ENCODE measurements at places on chromosomes 2 and 18. TPM values are rescaled to one million over a fixed set of nuclear protein-coding genes. Genes with fewer than 3 reads are reported as not detected.

ATP9B gene
- total RNA-seq: 37.3 TPM

CCDC85A gene
- total RNA-seq: 16.4 TPM

DNA sequence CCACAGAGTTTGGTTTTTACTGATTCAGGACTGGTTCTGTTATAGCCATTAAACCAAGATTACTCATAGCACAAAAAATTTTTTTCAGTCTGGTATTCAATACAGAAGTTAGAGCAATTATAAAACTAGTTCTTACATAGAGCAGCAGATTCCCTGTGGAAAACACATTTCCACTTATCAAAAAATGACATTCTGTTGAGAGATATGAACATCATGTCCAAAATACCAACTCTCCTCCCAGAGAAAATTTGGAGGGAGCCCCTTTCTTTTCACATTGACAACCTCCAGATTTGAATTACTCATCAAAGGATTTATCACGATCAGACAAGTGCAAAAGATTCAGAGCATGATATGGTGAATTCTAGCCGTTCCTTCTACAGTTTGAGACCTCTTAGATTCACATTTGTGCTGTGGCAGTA is 126.8 kb upstream of the SERPINE2 start:
- H3K27ac ChIP-seq: no peak overlapping the region
- no peak overlapping the region for H3K4me3 ChIP-seq
- DNase-seq: no peak
- H3K4me1 ChIP-seq: no peaks in the 10 kb centered on the region

- H3K36me3 ChIP-seq: peaks cover 31% of the 10 kb centered on the region
- no peak for DNase-seq
- no peak overlapping the region for H3K4me3 ChIP-seq
- H3K27ac ChIP-seq: no peak overlapping the region
- H3K4me1 ChIP-seq: peaks cover 6% of the 10 kb centered on the region
Measured at GRCh38 chr2:111227716-111228141, 107.0 kb downstream of the BCL2L11 start.

LOXHD1 gene
- total RNA-seq: 0.23 TPM
